ENCODE measurements at places on chromosomes 11 and 22.

DNA sequence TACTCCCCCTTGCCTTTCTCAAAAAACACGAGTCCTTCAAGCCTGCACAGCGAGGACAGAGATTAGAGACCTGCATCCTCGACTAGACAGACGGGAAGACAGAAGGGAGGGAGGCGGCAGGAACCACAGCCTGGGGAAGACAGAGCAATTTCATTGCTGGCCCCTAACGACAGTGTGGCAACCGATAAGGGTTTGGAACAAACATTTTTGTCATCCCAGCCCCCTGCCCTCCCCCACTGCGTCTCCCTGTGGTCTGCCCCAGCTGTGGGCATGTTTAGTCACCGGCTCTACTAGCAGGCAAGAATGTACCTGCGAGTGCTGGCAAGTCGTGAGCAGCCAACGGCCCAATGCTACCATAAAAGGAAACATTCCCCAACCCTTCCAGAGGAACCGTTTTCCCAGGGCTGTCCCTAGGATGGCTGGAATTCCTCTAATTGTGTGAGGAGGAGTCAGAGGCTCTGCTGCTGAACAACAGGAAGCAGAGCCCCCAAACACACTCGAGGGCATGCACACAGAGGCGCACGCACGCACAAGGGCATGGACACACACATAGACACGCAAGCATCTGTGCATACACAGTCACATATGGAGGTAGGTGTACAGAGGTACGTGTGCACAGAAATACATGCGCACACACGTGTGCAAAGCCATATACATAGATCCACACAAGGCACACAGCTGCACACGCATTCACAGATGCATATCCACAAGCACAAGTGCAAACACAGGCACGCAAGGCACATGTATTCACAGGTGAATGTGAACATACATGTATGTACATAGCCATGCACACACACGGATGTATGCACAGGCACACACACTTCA lies 58.3 kb downstream of the MYH9 start:
- DNase-seq, result peak; percentile 96

DNA sequence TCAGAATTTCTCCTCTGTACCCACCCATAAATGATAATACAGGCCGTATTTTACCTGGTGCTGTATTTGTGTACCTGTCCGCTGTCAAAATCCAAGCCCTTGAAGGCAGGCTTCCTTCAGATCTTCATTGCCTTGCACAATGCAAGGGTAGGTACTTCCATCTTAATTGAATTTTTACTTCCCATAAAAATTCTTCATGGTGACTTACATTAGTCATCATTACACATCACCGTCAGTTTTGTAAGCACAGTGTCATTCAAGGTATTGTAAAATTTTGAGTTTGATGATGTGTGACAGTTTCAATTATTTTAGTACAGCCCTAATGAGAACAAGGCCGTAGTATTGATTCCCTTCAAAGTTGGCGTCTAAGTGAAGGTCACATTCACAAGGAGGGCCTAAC lies 770 bp upstream of the TSG101 start:
- peak; percentile 64 for DNase-seq

GRCh38 chr11:122344215-122344614 lies 228.2 kb upstream of the BLID start:
- no peak for DNase-seq

- DNase-seq, result peak; percentile 36
Measured at GRCh38 chr11:104402812-104403521, 239.0 kb upstream of the PDGFD start.

DNA sequence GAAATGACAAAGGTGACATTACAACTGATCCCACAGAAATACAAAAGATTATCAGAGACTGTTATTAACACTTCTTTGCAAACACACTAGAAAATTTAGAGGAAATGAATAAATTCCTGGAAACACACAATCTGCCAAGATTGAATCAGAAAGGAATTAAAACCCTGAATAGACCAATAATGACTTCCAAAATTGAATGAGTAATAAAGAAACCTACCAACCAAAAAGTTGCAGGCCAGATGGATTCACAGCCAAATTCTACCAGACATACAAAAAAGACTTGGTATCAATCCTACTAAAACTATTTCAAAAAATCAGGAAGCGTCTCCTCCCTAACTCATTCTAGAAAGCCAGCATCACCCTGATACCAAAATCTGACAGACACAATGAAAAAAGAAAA lies 17.2 kb downstream of the RAB38 start:
- DNase-seq, result no peak

DNA sequence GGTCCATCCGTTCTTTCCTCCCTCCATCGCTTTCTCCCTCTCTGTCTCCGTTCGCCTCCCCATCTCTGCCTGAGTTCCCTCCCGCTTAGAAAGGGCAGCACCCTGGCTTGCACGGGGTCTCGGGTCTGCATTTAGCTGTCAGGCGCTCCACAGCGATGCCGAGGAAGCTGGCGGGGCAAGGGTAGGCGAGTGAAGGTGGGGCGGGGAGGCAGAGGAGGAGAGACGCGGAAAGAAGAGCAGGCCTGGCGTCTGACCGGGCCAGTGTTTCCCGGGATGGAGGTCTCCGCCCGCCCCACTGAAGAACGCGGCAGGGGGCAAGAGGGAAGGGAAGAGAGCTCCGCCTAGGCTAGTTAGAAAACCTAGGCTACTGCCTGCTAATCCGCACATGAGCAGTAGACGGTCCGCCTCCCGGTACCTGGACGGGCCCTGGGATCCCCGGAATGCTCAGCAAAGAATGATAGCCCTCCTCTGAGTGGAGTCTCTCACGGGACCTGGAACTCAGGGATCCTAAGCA lies 3922.5 kb upstream of the OR11H1 start:
- no peak for DNase-seq

DNA sequence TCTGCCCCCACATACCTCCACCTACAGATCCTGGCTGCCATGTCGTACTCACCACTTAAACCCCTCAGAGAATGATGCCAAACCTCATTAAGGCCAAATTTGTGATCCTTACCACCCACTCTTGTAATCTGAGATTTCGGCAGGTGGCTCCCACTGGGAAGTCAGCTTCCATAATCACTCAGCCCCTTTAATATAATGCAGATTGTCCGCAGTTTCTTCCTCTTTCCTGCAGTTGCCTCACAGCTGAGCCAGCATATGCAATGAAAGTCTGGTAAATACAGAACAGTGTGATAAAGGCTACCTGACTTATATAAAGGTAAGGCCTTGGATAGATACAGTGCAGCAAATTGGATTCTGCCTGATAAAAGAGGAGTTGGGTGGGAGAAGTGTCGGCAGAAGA lies 515.2 kb upstream of the TENM4 start:
- DNase-seq, result no peak

DNA sequence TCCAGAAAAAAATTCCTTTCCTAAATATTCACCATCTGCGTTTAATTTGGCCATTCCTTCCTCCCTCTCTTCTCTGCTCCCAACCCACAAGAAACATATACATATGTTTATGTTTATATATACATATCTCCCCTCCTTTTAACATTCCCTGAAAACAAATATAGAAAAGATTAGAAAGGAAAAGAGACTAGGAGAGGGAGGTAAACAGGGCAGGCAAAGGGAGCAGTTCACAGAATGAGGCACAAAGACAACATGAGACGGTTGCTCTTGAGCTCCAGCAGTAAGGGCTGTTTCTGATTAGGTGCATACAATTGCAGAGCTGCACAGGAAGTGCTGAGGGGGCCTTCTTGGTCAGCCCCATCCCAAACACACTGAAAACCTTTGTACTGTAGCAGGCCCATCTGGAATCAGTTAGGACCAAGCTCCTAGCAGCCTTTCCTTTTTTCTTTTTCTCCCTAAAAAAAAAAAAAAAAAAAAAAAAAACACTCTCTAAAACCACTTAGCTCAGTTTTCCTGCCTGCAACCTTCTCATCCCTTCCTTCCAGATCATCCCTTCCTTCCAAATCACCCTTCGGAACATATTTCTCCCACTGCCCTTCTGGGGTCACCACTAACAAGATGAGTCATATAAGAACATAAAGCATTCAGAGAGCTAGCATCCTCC lies 57.0 kb downstream of the RBFOX2 start:
- no peak for DNase-seq

- no peak for DNase-seq
Measured at GRCh38 chr11:63532799-63533475, 3.7 kb upstream of the PLAAT4 start.

- DNase-seq, result no peak
Measured at GRCh38 chr11:128518493-128519207, 68.7 kb downstream of the ETS1 start.

DNA sequence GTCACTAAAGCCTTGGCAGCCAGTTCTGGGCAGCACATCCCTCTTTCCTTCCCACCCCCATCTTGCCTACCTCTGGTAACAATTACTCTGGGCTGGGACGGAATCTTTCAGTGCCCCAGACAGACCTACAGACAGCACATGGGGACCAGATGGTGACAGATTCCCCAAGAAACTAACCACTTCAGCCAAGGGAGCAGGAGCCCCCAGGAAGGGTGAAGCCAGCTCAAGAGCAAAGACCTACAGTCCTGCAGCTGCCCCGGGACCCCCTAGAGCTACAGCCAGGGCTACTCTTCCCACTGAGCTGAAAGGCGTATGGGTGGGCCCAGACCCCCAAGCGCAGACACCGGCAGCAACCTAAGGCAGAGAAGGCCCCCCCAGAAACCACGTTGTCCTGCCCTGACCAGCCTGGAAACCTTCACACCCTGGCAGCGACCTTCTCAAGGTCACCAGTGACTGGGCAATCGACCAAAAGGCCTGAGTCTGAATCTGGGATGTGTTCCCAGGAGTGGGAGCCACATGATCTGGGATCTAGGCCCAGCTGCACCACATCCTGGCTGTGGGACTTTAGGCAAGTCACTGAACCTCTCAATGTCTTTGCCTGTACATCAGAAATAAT lies 65.8 kb downstream of the LRRC32 start:
- no peak for DNase-seq

DNA sequence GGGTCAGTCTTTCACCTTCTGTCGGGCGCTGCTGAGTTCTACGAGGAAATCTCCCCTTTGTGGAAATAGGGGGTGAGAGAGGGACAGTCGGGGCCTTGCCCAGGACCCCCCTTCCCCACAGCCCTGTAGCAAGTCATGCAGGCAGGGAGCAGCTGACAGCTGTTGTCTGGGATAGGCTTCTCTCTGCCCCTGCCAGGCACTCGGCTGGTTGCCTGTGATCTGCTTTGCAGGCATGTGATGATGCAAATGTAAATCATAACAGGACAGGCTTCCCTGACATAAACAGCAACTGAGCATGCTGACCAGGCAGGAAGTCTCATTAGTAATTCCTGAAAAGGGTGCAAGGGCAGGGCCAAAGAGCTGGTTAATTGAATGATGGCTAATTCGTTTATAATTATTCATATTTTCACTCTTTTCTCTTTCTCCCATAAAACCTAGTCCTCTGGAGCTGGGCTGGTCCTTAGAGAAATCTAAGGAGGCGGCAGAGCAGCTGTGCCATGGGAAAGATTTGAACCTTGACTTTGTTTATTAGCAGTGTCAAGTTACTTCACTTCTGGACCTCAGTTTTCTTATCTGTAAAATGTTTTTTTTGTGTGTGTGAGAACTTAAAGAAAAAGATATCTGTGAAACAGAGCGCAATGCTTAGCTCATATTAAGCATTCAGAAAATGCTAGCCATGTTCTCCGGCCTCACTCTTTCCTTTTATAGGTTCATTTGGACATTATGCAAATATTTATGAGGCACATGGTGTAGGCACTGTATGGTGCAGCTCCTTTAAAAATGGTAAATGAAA lies 129.7 kb downstream of the LDLRAD3 start:
- DNase-seq, result no peak

All from NB4 (cell line).